ENCODE measurements at places on chromosomes 5 and 9. TPM values are rescaled to one million over a fixed set of nuclear protein-coding genes. Genes with fewer than 3 reads are reported as not detected.

GRCh38 chr5:158841481-158842276, 258.0 kb downstream of the EBF1 start:
- DNase-seq, result no peak

- DNase-seq, result no peak
Measured at GRCh38 chr5:39219437-39219836, at the start of gene FYB1. Gene FYB1, minus strand, starts transcription at chr5:39219563. Its CDS starts 16,603 bp downstream, at chr5:39202960.

The IL13 gene
- polyA plus RNA-seq, result not detected

The WWC1 gene
- polyA plus RNA-seq, result 78.3 TPM

- DNase-seq, result no peak
Measured at GRCh38 chr9:108634204-108634603, 221.6 kb downstream of the ACTL7B start.

DNA sequence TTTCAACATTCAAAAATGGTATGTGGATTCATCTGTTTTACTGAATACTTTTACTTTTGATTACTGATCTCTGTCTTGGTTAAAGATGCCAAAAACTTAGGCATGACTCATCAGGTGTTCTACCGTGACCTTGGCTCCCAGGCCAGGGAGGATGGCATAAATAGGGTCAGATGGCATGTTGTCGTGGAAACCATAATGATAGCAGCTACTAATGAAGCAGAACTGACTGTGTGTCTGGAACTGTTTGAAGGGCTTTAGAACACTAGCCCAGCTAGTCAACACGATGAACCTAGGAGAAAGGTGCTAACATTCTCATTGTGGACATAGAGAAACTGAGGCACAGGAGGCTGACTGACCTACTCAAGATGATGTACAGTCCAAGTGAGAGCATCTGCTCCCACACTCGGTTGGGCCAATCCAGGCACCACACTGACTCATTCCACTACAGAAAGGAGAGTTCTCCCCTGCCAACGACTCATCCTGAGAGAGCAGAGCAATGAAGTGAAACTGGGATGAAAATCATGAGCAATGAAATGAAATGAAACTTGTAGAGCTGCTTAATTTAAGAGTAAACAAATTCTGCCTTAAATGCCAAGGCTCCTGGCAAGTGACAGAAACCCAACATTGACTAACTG, 116.0 kb downstream of the TENT4A start:
- no peak for DNase-seq

- no peak for DNase-seq
Measured at GRCh38 chr5:34674187-34674586, 18.1 kb downstream of the RAI14 start.

The EDIL3 gene
- 65.4 TPM for polyA plus RNA-seq

GRCh38 chr5:145768863-145769262, 66.3 kb downstream of the PRELID2 start:
- DNase-seq, result no peak

- no peak for DNase-seq
Measured at GRCh38 chr9:133037775-133038515, 7.1 kb downstream of the GTF3C5 start.

DNA sequence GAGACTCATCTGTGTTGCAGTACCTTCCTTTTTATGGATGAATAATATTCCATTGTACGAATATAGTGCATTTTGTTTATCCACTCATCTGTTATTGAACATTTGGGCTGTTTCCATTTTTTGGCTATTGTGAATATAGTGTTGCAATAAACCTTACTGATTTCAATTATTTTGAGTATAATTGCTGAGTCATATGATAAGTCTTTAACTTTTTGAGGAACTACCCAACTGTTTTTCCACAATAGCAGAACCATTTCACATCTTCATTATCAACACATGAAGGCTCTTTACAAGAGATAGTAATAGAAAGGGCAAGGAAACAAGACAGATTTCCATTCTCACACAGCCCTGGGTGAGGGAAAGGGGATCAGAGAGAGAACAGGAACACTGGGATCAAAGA, 329.2 kb downstream of the RAB3C start:
- no peak for DNase-seq
